Stimulated activated naive B cell treated with anti-CD40 and anti-IgM and Interleukin-4, amounts not matched to agents 10 μg/mL and 1 μg/mL and 100 μg/mL, for 72 hours (primary cell): ENCODE measurements at places on chromosomes 5 and 9.

DNA sequence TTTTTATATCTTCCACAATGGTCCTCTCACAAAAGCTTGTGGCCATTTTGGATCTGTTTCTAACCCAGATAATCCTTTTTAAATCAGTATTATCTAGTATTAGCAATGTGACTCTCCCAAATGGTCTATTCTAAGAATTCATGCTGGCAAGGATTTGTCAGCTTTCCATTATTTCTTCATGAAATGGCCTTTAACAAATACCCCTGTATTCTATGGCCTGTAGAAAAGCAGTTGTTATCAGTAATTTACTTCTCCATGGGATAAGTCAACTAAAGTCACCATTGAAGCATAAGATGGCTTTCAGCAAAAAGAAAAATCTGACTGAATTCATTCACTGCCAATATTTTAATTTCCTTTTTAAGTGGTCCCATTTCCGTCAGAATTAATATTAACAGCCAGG, 346.4 kb upstream of the FAM174A start:
- DNase-seq = no peak

GRCh38 chr9:104025104-104025503, 69.0 kb upstream of the SMC2 start:
- DNase-seq = no peak

DNA sequence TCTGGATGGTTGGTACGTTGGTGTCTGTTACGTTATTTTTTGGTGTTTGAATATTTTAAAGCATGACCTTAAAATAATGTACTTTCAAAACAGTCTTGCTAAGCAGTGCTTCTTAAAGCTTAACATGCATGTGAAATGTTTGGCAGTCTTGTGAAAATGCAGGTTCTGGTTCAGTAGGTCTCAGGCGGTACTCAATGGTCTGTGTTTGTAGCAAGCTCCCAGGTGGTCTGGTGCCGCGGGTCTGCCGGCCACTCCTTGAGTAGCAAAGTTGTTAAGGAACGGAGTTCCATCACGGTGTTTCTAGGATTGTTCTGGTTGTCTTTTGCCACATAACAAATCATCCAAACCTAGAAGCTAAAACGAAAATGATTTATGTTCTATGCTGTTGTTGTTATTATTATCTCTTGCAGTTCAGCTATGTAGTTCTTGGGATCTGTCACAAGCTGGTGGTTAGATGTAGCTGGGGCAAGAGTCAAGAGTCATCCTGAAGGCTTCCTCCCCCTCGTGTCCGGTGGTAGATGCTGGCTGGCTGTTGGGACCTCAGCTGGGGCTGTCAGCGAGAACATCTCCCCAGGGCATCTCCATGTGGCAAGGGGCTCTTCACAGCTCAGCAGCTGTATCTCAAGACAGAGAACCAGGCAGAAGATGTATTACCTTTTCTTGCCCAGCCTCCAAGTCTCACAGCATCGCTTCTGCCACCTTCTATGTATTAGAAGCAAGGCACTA, 186.8 kb downstream of the PALM2AKAP2 start:
- DNase-seq = peak; percentile 68

- DNase-seq = no peak
These were observed 164.1 kb downstream of the HSD17B3 start for GRCh38 chr9:96137671-96138429.

GRCh38 chr5:78495800-78496199, 135.4 kb downstream of the SCAMP1 start:
- DNase-seq = no peak

DNA sequence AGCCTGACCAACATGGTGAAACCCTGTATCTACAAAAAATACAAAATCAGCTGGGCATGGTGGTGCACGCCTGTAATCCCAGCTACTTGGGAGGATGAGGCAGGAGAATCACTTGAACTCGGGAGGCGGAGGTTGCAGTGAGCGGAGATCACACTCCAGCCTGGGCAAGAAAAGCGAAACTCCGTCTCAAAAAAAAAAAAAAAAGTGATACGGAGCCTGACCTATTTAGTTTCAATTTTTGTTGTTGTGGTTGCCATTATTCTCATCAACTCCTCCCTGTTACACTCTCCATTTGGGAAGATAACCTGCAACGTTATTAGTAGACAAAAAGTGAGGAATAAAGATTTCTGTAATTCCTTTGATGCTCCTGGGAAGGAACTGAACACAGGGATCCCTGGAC, 1.3 kb downstream of the STOM start:
- no peak for DNase-seq

GRCh38 chr5:148826739-148827070, 294 bp downstream of the ADRB2 start:
- no peak for DNase-seq

GRCh38 chr9:88538311-88539085, 3.5 kb downstream of the NXNL2 start:
- DNase-seq = no peak

DNA sequence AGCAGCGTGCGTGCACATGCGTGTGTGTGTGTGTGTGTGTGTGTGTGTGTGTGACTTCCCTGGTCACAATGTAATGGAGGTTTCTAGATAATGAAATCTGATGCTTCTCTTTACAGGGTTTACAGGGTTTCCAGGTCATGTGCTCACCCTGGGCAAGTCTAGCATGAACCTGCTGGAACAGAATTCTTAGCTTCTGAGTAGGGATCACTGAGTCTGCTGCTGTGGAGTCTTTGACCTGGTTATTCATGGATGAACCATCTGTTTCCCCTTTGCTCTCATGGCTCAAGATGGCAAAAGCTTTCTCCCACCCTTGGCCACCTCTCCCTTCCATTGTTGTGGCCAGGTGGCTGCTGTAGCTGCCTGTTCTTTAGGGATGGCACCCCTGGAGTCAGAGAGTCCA, 111.6 kb upstream of the SHB start:
- DNase-seq = no peak

GRCh38 chr5:168357876-168358275, 66.4 kb downstream of the WWC1 start:
- no peak for DNase-seq

- DNase-seq = no peak
These were observed 145.4 kb downstream of the BNC2 start for GRCh38 chr9:16725066-16725465.

DNA sequence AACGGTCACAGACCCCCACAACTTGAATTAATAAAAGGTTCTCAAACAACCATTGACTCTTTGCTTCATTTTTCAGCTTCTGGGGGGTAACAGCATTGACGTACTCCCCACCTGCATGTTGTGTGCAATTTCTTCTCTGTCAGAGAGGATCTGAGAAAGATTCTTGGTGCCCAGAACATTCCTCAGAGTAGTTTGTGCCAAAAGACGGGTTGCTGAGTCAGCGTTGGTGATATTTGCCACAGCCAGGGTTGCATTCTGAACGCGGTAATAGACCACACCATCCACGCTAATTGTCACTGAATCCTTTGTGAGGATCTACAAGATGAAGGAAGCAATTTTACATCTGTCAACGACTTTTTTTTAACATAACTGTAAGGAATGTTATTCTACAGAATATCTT, 21.0 kb downstream of the STOM start:
- no peak for DNase-seq

DNA sequence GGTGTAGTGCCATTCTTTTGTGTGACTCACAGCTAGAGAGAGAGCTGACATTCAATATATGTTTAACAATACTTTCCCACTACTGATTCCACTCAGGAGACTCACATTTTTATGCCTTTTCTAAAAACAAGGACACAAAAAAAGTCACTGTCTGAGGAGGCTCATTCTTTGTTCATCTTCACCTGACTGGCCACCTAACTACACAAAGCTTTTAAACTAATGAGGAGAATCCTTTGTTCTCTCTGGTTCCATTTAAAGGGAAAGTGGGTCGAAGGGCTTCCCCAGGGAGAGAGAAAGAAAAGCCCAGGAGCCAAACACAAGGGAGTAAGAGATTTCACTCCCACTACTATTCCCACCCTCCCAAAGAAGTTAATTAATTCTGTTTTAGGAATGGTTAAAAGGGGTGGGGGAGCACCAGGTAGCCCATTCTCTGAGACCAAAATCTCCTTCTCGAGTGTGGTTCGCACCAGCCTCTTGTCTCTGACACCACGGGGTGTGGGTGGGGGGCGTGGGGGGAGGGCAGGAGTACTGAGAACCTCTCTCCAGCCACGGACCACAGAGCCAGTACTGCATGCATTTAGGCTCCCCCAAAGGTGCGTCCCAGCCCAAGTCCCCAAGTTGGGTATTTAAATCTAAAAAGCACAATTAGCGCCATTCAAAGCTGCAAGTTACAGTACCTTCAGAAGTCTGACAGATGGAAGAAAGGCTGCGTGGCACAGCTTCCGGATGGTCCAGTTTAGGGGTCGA, 747 bp downstream of the TRPM3 start:
- DNase-seq = no peak

DNA sequence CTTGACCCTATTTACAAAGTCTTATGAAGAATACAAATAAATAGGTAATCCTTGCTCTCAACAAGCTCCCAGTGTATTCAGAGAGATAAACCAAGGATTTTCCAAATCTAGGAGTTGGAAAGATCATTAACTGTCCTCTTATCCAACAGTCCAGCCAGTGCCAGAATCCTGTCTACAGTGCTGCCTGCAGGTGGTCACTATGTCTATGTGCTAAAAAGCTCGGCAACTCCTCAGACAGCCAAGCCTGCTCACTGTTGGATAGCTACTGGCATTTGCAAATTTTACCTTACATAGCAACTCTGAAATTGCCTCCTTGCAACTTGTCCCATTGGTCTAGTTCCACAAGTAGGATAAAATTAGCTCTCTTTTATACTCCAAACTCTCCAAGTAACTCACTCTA, 187.4 kb downstream of the DCP2 start:
- no peak for DNase-seq

DNA sequence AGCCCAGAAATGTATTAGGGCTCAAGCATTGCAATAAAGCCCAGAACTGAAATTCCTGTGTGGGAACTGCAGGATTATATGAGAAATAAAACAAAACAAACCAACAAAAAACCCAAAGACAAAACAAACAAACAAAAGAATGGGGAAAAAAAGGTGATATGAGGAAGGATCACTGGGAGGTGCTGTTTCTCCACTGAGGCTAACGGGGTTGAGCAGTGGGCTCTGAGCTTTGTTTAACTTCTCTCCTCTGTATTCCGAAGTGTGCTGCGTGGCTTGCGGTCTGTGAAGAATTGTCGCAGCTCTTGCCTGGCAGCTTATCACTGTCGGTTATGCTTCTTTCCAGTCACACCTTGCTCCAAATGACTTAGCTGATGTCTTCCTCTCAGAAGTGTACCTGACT, 106.3 kb downstream of the TENT4A start:
- no peak for DNase-seq

DNA sequence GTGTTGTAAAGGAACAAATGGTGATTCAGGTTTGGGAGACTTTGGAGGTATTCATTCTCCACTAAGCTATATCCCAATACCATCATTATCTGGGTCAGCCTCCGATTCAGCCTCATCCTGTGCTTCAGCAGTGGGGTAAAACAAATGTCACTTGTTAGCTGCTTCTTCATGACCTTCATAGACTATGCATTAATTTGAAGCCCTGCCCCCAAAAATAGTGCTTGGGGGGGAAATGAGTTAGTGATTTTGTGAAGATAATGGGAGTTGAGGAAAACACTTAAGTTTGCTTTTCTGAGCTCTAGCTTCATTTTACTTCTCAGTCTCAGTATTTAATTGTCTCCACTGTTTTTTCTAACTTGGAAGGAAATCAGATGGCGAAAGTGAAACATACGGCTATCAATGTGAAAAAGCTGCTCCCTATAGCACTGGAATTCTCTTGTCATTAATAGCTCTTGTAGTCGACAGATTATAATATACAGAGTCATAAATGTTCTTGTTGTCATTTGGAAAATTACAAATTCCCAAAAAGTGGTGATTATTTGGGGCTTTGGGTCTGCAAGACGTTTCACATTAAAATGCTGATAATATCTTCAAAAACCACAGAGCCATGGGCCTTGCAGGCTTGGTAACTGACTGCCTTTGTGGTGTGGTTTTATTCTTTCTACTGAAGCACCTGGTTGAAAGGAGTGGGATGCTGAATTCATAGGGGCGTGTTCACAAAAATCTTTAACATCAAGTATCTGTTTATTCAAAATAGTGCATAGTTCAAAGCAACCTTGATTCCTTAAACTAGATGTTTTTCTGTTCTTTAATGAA, 40.0 kb downstream of the PIK3R1 start:
- no peak for DNase-seq
